ENCODE measurements at places on chromosomes 1 and 21. TPM values are rescaled to one million over a fixed set of nuclear protein-coding genes. Genes with fewer than 3 reads are reported as not detected.

Gene DISP3
- total RNA-seq, result not detected

Gene PIGK
- total RNA-seq, result 67.8 TPM

Gene GPA33
- not detected for total RNA-seq

Gene CSMD2
- total RNA-seq, result 5.0 TPM

Gene RGS13
- total RNA-seq, result not detected

Gene POMGNT1
- total RNA-seq, result 43.1 TPM

Gene COG2
- 22.8 TPM for total RNA-seq

Gene COL16A1
- total RNA-seq, result 116 TPM

Gene NAV1
- 52.6 TPM for total RNA-seq

Gene RNF2
- total RNA-seq, result 32.3 TPM

Gene BLACAT1
- under 0.01 TPM for total RNA-seq

Gene TMEM167B
- 26.2 TPM for total RNA-seq

Gene FCRLB
- 2.0 TPM for total RNA-seq
